AG09319 (cell line): ENCODE measurements at places on chromosomes 2 and 18.
A peak's percentile ranks its signal among the peaks of the same experiment; 100 is the strongest.

- no peak for DNase-seq
Measured at GRCh38 chr2:191847764-191848163, 876 bp upstream of the CAVIN2 start.

DNA sequence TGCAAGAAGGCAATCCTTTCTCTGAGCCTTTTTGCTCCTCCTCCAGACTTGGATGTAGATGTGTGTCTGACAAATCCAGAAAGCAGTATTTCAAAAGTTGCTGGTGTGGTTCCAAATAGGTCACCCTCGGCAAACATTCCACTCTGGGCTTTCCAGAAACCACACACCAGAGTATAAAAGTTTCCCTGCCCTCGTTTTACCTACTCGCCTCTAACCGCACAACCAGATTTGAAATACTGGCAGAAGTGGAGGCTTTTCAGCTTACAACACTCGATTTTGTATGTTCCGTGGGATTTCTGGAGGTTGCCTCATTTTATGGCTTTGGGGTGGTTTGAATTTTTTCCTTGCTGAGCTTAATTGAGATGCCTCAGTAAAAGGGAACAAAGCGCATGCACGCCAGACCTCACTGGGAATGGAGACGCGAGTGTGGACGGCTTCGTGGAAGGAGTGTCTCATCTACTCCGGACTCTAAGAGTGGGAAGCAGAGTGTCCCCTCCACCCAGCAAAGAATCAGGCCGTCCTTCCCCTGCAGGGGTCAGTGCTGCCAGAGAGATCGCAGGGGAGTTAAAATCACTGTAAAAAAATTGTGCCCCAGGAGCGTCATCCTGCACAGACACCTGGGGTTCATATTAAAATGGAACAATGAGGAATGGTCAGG lies 44.0 kb upstream of the RPL31 start:
- peak; percentile 91 for DNase-seq

- DNase-seq: no peak
Measured at GRCh38 chr2:11746807-11747459, 501 bp downstream of the LPIN1 start.

DNA sequence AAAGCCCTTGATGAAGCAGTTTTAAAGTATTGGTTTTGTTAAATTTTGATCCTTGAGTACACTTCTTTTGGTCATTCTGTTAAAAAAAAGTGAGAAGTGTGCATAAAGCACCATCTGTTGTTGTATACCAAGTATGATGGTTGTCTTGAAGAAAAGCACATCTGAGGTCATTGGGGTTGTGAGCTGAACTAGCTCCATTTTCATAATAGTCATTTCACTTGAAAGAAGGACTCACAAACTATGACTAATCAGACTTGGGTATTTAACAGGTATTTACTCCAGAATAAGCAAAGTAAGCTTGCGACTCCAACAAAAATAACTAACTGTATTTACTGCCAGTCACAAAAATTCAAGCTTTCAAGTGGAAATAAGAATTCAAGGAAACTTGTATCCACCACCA lies 35.1 kb downstream of the CHN1 start:
- DNase-seq: no peak

DNA sequence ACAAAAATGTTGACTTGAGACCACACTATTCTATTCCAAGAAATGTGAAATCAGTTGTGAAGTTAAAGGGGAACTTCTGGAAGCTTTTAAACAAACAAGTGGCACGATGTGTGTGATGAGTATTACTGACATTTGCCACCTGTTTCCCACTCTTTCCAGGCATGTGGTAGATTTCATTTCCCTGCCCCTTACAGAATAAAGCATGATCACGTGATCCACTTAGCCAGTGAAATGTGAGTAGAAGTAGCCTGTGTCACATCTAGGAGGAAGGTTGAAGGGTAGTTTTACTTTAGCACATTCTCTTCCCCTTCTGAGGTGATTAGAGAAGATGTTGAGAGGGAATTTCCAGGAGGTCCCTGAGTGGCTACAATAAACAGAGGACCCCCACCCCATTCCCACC lies 3.8 kb downstream of the COL4A4 start:
- DNase-seq: no peak

GRCh38 chr2:232857158-232857563 lies 12.9 kb upstream of the SNORC start:
- DNase-seq: no peak
